ENCODE measurements at places on chromosomes 3 and 15.

- no peak for DNase-seq
Measured at GRCh38 chr15:28936481-28936881, 50.7 kb downstream of the APBA2 start.

GRCh38 chr3:139561255-139561817 is 21.8 kb upstream of the RBP1 start:
- no peak for DNase-seq

GRCh38 chr15:81410318-81410753 is 36.3 kb upstream of the TMC3 start:
- peak; percentile 72 for DNase-seq

DNA sequence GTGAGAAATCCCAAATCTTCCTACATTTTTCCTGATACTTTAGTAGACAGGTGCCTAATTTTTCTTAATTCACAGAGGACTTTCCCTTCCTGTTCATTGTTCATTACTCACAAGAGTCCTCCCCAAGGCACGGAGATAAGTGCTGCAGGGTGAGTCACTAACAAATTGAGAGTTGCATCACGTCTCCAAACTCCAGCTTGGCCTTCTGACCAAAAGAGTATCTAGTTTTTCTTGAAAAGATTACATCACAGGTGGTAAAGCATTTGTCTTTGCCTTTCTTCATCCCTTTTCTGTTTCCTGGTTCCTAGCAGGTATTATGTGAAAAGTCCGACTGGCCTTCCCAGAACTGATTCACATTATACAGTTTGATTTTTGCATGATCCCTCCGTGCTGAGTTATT is 24.9 kb upstream of the RASGRP1 start:
- peak; percentile 94 for DNase-seq

DNA sequence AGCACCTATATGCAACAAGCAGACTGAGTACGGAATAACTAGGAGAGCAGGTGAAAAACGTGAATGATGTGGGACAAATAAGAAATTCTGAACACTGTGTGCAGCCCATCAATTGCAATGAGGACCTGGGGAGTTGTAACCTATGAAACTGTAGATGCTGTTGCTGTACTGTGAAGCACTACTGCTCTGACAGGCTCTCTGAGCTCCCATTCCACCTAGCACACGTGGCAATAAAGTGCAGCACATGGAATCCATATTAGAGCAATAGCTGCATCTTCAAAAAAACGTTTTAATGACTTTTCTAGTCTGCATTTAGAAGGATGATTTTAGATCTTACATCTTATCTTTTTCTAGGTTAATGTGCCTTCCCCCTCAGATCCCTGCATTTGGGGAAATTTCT is 748.7 kb upstream of the GOLIM4 start:
- DNase-seq = no peak

DNA sequence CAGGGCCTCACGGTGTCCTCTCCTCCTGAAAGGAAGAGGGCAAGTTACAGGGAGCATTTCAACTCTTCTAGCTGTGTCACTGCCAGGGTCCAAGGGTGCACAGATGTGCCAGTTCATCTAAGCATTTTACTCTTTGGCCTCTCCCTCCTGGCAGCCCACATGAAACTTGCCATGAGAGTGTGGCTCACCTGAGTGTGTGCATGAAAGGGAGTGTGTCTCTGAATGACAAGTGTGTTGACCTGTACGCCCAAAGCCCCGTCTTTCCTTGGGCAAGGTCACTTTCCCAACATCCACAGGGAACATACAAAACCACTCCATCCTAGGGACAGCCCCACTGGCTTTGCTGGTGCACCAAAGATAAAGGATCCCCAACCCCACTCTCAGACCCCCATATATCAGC is 280.0 kb downstream of the NTRK3 start:
- no peak for DNase-seq

- DNase-seq = no peak
Measured at GRCh38 chr3:174325171-174325570, 534.0 kb upstream of the NAALADL2 start.

Measured in iris pigment epithelial cell (primary cell).